ENCODE measurements at places on chromosomes 3 and 15. TPM values are rescaled to one million over a fixed set of nuclear protein-coding genes. Genes with fewer than 3 reads are reported as not detected.

The SCN11A gene
- total RNA-seq, result not detected

The CCR3 gene
- 3.1 TPM for total RNA-seq

The TASOR gene
- 47.1 TPM for total RNA-seq

The TMC3 gene
- not detected for total RNA-seq

The ERICH6 gene
- total RNA-seq, result not detected

The PRSS50 gene
- total RNA-seq, result 0.50 TPM

The KLHL25 gene
- total RNA-seq, result 5.3 TPM

The TRH gene
- total RNA-seq, result not detected

The NR2E3 gene
- total RNA-seq, result 2.1 TPM

The LTK gene
- 0.11 TPM for total RNA-seq

The MESP2 gene
- total RNA-seq, result 1.3 TPM

The NMNAT3 gene
- total RNA-seq, result 3.0 TPM

- H3K27ac ChIP-seq, result no peak overlapping the region
- no peaks in the 10 kb centered on the region for H3K4me1 ChIP-seq
- no peak for DNase-seq
- H3K27me3 ChIP-seq, result no peaks in the 10 kb centered on the region
- H3K36me3 ChIP-seq, result no peaks in the 10 kb centered on the region
Observed at GRCh38 chr3:62188681-62189375, 184.5 kb downstream of the FEZF2 start.

- DNase-seq, result no peak
- H3K27ac ChIP-seq, result no peak overlapping the region
- no peak overlapping the region for H3K4me3 ChIP-seq
- H3K27me3 ChIP-seq, result no peaks in the 10 kb centered on the region
Observed at GRCh38 chr3:148400754-148401153, 296.9 kb upstream of the AGTR1 start.

- DNase-seq, result peak; percentile 26
- no peak overlapping the region for H3K4me3 ChIP-seq
- no peaks in the 10 kb centered on the region for H3K4me1 ChIP-seq
- no peaks in the 10 kb centered on the region for H3K27me3 ChIP-seq
- H3K27ac ChIP-seq, result no peak overlapping the region
Observed at GRCh38 chr15:41512940-41513505, 604 bp downstream of the LTK start.

DNA sequence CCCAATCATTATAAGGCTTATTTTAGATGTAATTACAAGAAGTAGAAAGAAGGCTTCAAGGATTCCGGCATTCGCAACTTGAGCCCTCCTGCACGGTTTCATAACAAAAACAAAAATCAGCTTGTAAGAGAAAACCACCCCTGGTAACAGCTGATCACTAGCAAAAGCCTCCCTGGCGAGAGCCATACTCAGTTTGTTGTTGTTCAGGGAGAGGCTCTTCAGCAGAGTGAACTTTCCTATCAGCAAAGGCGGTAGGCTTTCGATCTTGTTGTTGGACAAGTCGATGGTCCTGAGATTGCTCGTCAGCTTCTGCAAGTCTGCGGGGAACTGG is 710 bp downstream of the LRRC57 start:
- H3K27ac ChIP-seq, result peak overlapping the region; percentile 40
- peaks cover 15% of the 10 kb centered on the region for H3K4me1 ChIP-seq
- H3K36me3 ChIP-seq, result no peaks in the 10 kb centered on the region

GRCh38 chr15:40856746-40857145 is 12.9 kb downstream of the SPINT1 start:
- H3K4me1 ChIP-seq, result peaks cover 28% of the 10 kb centered on the region
- no peaks in the 10 kb centered on the region for H3K27me3 ChIP-seq
- peak overlapping the region; percentile 89 for H3K27ac ChIP-seq
- 0 out of 2 replicates have a peak, but pooled peaks cover 4% of the 10 kb centered on the region for H3K36me3 ChIP-seq
- H3K4me3 ChIP-seq, result no peak overlapping the region
- no peak for DNase-seq

GRCh38 chr3:71487418-71487817 is 96.1 kb downstream of the FOXP1 start:
- H3K36me3 ChIP-seq, result peaks cover under 1% of the 10 kb centered on the region
- H3K4me3 ChIP-seq, result no peak overlapping the region
- H3K27me3 ChIP-seq, result no peaks in the 10 kb centered on the region
- no peaks in the 10 kb centered on the region for H3K4me1 ChIP-seq

- no peak overlapping the region for H3K27ac ChIP-seq
- H3K27me3 ChIP-seq, result no peaks in the 10 kb centered on the region
- DNase-seq, result no peak
- H3K4me1 ChIP-seq, result no peaks in the 10 kb centered on the region
- H3K36me3 ChIP-seq, result no peaks in the 10 kb centered on the region
Observed at GRCh38 chr15:70257573-70258248, 160.0 kb upstream of the TLE3 start.

DNA sequence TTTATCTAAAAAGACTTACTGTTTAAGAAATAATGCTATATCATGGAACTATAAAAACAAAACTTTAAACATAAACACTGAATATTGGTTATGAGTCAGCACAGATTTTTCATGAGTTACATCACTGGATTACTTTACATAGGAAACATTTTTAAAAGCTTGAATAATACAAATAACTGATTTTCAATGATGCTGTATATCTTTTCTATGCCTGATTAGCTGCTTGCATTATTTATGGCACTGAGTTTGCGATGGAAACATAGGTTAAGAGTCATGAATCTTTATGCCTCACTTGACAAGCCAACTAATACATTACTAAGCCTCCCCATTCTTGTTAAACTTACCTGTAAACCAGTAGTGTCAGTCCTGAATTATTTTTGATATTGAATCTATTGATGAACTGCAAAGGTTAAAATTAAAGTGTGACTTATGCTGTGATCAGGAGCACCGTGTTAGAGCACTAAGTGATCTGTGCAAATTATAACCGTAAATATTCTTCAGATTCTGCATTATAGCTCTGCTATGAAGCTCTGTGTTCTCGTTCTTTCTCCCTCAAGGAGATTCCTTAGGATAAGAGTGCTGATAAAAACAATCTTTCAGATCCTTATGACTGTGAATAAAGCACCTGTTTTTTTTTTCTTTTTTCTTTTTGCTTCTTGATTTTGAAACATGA is 437.3 kb upstream of the BCHE start:
- no peak for DNase-seq
- H3K27me3 ChIP-seq, result no peaks in the 10 kb centered on the region
- H3K27ac ChIP-seq, result peak overlapping the region; percentile 10
- H3K36me3 ChIP-seq, result no peaks in the 10 kb centered on the region

GRCh38 chr3:87335931-87336330 is 59.5 kb upstream of the POU1F1 start:
- no peak overlapping the region for H3K27ac ChIP-seq
- H3K27me3 ChIP-seq, result no peaks in the 10 kb centered on the region
- H3K36me3 ChIP-seq, result no peaks in the 10 kb centered on the region
- DNase-seq, result peak; percentile 56
- H3K4me1 ChIP-seq, result peaks cover 32% of the 10 kb centered on the region

- H3K4me1 ChIP-seq, result peaks cover 6% of the 10 kb centered on the region
- H3K27ac ChIP-seq, result no peak overlapping the region
- H3K36me3 ChIP-seq, result no peaks in the 10 kb centered on the region
- DNase-seq, result no peak
- no peaks in the 10 kb centered on the region for H3K27me3 ChIP-seq
Observed at GRCh38 chr3:13492048-13492447, 11.9 kb downstream of the HDAC11 start.

GRCh38 chr3:98962951-98963350 is 61.5 kb upstream of the DCBLD2 start:
- peaks cover 33% of the 10 kb centered on the region for H3K4me1 ChIP-seq
- H3K27ac ChIP-seq, result peak overlapping the region; percentile 57
- no peaks in the 10 kb centered on the region for H3K27me3 ChIP-seq

DNA sequence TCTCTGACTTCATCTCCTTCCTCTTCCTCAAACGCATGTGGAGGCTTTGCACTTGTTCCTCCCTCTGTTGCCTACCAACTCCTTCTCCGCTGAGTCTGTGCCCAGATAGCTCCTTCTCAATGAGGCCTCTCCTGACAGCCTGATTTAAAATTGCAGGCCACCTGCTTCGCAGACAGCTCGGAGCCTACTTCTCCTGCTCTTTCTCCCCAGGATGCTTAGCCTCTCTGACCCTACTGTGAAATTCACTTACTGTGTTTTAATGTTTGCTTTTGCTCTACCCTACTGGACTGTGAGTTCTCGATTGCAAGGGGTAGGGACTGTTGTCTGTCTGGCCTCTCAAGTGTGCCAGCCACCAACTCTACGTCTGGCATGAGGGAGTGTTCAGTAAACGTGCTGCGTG is 83.4 kb downstream of the EEFSEC start:
- H3K4me1 ChIP-seq, result peaks cover 39% of the 10 kb centered on the region
- no peaks in the 10 kb centered on the region for H3K27me3 ChIP-seq
- H3K4me3 ChIP-seq, result no peak overlapping the region
- no peaks in the 10 kb centered on the region for H3K36me3 ChIP-seq
- peak overlapping the region; percentile 52 for H3K27ac ChIP-seq

DNA sequence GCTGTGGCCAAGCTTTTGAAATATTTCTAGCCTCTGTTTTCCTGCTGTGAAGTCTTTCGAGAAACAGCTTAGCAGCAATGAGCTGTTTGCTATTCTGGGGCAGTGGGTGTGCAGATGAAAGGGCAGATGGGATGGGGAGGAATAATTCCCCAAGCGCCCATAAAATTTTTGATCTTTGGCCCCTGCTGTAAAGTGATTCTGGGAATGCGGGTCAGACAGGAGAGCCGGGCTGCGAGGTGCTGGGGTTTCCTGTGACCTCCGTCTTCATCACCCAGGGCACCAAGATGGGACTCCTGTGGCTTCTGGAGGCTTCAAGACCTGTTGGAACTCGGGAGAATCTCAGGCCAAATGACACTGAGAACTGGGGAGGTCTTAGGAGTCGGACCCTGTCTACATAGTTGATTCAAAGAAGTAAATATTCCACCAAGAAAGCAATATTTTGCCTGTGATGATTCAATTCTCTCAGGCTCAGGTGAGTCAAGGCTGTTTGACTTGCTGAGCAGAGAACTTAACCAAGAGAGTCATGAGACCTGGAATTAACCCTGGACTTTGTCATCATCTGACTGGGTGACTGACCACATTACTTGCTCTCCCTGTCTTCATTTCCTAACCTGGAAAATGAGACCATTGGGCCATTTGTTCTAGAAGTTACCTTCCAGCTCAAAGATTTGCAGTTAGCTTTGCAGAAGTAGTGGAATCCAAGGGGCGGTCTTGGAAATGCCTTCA is 86.4 kb downstream of the POLR2M start:
- H3K27ac ChIP-seq, result no peak overlapping the region
- DNase-seq, result no peak
- H3K4me1 ChIP-seq, result no peaks in the 10 kb centered on the region
- no peaks in the 10 kb centered on the region for H3K36me3 ChIP-seq
- H3K4me3 ChIP-seq, result no peak overlapping the region

- H3K27me3 ChIP-seq, result no peaks in the 10 kb centered on the region
- DNase-seq, result no peak
- no peaks in the 10 kb centered on the region for H3K4me1 ChIP-seq
- no peak overlapping the region for H3K27ac ChIP-seq
Observed at GRCh38 chr3:126954141-126954842, 28.6 kb upstream of the PLXNA1 start.

DNA sequence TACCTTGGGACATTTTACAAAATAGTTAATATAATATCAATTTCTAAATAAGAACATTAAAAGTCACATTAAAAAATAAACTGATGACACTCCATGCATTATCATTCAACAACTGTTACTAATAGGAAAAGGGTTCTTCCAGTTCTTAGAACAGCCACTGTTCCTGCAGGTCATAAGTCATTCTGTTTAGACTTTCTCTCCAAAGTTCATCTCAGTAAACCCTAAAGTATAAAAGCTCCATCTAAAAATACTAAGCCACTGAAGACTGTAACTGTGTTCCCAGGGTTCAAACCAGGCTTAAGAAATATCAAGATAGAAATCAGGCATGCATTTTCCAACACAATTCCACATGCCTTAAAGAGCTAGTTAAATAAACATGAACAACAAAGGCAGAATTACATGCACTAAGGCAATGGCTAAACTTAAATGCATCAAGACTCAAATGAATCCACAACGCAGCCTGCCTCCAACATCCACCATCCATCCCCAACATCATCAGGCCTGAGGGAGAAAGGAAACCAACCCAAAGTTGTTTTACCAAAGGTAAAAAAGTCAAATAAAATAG is 46.2 kb downstream of the DMXL2 start:
- no peaks in the 10 kb centered on the region for H3K36me3 ChIP-seq
- H3K27me3 ChIP-seq, result no peaks in the 10 kb centered on the region
- DNase-seq, result no peak
- H3K4me3 ChIP-seq, result peak overlapping the region; percentile 14

- no peaks in the 10 kb centered on the region for H3K4me1 ChIP-seq
- H3K36me3 ChIP-seq, result no peaks in the 10 kb centered on the region
- no peak overlapping the region for H3K4me3 ChIP-seq
- H3K27ac ChIP-seq, result no peak overlapping the region
Observed at GRCh38 chr3:146326875-146327543, 76.1 kb upstream of the PLSCR4 start.

GRCh38 chr3:127450331-127450730 is 140.2 kb downstream of the TPRA1 start:
- DNase-seq, result no peak
- no peaks in the 10 kb centered on the region for H3K36me3 ChIP-seq
- no peak overlapping the region for H3K4me3 ChIP-seq
- no peak overlapping the region for H3K27ac ChIP-seq

- H3K27me3 ChIP-seq, result no peaks in the 10 kb centered on the region
- DNase-seq, result no peak
Observed at GRCh38 chr3:197050511-197050910, 20.9 kb upstream of the MELTF start.

- H3K27ac ChIP-seq, result no peak overlapping the region
- no peak overlapping the region for H3K4me3 ChIP-seq
- H3K36me3 ChIP-seq, result peaks cover 12% of the 10 kb centered on the region
- H3K27me3 ChIP-seq, result no peaks in the 10 kb centered on the region
- no peaks in the 10 kb centered on the region for H3K4me1 ChIP-seq
Observed at GRCh38 chr3:37031096-37031682, 37.9 kb downstream of the MLH1 start.

- no peaks in the 10 kb centered on the region for H3K36me3 ChIP-seq
- no peak for DNase-seq
- H3K4me3 ChIP-seq, result no peak overlapping the region
- no peak overlapping the region for H3K27ac ChIP-seq
- H3K27me3 ChIP-seq, result no peaks in the 10 kb centered on the region
Observed at GRCh38 chr3:5726621-5727020, 539.1 kb downstream of the EDEM1 start.

GRCh38 chr3:39705351-39705900 is 104.0 kb upstream of the MYRIP start:
- no peak overlapping the region for H3K4me3 ChIP-seq
- no peaks in the 10 kb centered on the region for H3K4me1 ChIP-seq
- H3K27me3 ChIP-seq, result 0 out of 2 replicates have a peak, but pooled peaks cover 3% of the 10 kb centered on the region
- no peaks in the 10 kb centered on the region for H3K36me3 ChIP-seq

Measured in PC-9 (cell line).